ENCODE measurements at places on chromosomes 7 and 10.

GRCh38 chr7:101884671-101885596 is 67.5 kb downstream of the CUX1 start:
- no peak for DNase-seq

- no peak for DNase-seq
Observed at GRCh38 chr10:63145782-63146181, 12.7 kb downstream of the NRBF2 start.

DNA sequence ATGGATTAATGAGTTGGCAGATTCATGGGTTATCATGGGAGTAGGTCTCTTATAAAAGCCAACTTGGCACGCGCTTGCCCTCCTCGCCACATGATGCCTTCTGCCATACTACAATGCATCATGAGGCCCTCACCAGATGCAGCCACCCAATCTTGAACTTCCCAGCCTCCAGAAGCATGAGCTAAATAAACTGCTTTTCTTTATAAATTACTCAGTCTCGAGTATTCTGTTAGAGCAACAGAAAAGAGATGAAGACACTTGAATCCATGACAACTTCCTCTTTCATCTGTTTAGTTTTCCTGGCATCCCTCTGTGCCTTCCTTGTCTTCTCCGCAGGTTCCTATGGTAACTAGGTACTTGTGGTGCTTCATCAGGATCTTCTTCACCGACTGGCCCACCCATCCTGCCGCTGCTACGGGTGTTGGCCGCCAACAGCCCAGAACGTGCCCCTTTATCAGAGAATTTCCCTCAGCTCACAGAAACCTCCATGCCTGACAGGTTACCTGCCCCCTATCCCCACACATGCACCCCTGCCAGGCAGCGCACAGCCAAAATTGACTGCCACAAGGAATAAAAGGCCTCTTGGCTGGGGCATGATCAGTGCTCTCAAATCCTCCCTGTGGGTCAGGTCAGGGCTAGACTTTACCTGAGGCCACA is 28.0 kb upstream of the PPIF start:
- DNase-seq = no peak

DNA sequence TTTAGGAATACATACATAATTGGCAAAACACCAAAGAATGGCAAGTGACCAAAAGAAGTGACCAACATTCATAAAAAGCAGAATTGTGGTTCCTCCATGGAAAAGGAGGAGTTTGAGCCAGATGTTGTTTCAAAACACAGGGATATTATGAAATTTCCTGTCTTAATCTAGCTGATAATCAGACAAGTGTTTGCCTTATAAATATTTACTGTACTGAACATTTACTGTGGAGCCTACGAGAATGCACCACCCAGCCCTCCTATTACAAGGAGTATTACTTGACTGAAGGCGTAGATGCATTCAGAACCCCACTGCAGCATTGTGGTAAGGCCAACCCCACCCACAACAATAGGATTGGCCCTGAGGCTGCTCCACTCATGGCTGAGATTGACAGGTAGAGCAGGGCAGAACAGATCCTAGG is 118.9 kb downstream of the AKR1D1 start:
- DNase-seq = no peak

- no peak for DNase-seq
Observed at GRCh38 chr10:22810643-22811465, 96.5 kb upstream of the PIP4K2A start.

GRCh38 chr7:138257459-138258196 is 181.4 kb downstream of the AKR1D1 start:
- no peak for DNase-seq

DNA sequence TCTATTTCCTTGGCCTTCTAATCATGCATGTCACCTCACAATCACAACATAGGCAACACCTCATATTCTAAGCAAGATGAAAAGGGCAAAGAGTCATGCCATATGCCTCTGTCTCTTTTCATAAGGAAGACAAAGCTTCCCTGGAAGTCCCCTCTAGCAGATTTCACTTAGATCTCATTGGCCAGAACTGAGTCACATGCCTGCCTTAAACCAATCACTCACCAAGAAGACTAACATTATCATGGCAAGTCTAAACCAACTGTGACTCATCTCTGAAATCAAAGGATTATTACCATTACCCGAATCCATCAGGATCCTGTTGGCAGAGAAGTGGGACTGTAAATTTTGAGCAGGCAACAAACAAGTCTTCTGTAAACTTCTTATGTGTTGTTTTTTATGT is 27.8 kb downstream of the CAV1 start:
- DNase-seq = no peak

DNA sequence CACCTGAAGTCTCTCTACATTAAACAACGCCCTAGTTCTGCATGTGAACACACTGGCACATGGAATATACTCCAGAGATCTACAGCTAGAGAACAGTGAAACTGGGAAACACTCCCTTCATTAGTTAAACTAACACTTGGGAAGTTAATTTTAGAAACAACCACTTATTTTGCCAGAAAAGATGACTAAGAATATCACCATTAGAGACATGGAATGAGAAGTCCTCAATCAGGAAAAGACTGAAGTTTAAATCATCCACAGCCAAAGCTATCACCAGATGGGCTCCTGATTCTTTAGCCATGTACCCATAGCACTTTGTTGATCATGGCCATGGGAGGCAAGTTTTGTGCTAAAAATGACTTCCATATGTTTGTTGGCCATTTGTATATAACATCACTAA is 719.5 kb downstream of the KCNMA1 start:
- DNase-seq = no peak

DNA sequence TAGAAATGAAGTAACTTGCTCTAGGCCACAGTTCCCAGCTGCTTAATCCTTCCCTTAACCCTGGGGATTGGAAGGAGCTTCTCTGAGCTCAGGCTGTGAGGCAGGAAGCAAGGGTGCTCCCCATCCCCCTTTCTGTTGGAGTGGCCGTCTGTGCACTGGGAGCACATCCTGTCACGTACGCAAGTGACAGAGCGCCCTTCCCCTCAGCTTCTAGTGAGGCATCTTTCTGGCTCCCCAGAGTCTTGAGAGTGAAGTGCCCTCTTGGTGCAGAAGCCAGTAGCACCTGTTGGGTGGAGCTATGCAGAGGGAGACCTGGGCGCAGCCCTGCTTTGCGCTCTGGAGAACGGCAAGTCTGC is 47.8 kb downstream of the SHH start:
- DNase-seq = no peak

GRCh38 chr10:44008270-44008916 is 359.7 kb upstream of the ZNF32 start:
- no peak for DNase-seq

DNA sequence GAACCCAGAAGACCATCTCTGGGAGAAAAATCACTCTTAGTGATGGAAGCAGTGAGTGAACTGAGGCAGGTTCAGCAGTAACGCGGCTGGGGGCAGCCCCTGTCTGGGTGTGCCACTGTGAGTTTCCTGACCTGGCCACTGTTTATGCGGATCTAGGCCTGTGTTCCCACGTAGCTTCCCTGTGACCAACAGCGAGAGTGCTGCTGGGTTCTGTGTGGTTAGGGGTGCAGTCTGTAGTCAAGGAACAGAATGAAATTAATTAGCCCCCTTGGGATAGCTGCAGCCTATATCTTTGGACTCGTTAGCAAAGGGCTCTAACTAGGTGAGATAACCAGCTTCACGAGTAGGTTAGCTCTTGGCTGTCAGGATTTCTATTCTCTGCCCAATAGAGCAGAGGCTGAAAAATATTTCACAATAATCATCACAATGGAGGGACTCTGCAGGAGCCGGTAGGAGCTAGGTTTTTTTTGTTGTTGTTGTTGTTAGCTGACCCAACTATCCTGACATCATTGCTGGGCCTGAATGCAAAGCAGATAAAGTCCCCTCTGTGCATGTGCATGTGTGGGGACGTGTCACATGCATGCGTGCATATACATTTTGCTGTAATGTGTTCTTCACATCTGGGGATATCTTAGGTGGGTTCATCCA is 164.9 kb downstream of the TMEM178B start:
- DNase-seq = no peak

DNA sequence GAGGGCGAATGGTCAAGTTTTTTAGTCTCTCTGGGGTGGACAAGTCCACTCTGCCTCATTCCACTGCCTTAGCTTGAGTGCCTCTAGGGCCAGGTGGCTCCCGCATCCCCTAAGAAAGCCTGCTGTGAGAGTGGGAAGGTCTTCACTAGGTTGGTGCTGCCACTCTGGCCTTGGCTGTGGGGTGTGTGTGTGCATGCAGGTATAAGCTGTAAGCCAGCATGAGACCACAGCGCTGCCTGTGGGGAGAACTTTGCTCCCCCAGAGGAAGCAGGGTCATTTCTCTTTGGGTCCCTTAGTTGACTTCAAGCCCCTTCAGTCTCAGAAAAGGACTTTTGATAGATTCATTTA is 25.5 kb upstream of the PCBD1 start:
- DNase-seq = no peak

DNA sequence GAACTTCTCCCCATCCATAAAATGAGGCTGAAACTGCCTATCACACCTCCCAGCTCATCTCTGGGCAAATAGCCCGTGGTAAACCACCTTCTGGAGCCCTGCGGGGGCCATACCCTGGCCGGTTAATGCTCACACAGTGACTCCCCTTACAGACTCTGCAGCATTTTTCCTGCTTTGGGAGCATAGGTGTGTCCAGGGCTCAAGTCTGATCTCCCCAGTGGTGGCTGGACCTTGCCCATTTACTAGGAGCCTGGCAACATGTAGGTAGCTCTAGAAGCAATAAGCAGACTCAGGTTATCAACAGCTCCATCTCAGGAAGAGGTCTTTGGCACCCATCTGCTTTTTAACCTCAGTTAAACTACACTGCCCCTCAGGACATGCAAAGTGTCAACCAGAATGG is 5.5 kb upstream of the CDHR1 start:
- no peak for DNase-seq

DNA sequence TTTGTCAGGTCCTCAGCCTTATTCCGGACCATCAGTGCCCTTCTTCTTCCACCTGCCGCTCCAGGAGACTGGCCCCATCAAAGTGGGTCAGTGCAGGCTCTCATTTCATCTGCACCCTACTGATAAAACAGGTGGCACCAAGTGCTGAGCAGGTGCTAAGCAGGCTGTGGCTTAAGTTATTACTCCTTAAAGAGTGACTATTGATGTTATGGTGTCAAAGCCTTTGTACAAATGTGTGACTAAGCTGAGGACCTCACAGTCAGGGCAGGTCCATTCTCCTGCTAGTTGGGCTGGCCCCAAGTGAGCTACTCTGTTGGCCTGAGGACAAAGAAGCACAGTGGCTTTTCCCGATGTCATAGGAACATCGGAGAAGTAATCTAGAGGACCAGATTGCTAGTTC is 11.2 kb upstream of the CALD1 start:
- no peak for DNase-seq

GRCh38 chr7:142798451-142799436 is 28.0 kb downstream of the PRSS2 start:
- DNase-seq = no peak

DNA sequence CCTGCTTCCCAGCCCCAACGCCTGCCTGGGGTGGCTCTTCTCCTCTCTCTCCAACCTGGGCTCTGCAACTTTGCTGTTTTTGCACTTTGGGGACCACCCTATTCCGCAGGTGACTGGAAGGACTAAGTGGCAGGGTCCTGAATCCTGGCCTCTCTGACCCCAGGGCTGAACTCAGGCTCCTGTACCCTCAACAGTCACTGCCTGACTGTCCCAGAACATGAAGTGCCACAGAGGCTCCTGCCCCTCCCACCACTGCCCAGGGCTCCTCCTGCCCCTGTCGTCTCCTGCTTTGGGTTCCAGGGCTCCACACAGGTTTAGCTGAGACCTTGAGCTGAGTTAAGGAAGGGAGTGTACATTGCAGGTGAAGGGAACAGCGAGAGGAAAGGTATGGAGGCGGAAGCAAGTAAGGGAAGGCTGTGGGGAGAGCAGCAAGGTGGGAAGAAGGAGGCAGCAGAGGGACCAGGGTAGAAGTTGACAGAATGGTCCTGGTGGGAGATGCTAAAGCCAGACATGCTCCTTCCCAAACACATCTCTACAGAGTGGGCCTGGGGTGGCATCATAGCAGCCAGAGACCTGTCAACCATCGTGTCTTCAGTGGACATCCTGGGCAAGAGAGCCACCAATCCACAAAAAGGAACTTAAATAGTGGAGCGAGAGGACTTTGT is 5.7 kb upstream of the GRID1 start:
- DNase-seq = no peak

- DNase-seq = no peak
Observed at GRCh38 chr7:31778296-31778695, 91.3 kb downstream of the PPP1R17 start.

DNA sequence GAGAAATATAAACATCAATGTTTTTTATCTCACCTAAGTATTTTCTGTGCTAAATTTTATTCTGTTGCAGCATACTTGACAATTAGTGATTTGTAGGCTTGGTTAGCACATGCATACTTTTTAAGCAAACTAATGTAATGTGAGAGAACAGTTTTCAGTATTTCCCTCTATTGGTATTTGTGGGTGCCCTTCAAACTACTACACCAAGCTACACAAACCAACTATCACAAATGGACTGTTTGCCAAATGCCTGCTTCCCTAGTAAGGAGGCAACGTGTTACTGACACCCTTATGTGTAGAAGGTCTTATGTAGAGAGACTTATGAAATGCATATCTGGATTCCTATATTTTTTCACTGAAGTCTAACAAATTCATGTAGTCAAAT is 98.4 kb upstream of the FZD1 start:
- no peak for DNase-seq

DNA sequence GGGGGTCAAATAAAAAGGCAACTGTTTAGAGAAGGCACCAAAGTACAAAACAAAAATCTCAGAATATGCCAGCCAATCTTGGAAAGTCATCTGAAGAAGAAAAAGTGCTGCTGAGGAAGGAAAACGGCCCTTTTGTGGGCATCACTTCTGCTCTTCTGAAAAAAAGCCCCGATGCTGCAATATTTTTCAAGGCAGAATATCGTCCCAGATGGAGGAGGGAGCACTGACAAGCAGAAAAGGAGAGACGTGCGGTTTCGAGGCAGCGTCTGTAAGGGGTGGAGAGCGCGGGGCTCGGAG is 959 bp upstream of the ATRNL1 start:
- no peak for DNase-seq

- DNase-seq = no peak
Observed at GRCh38 chr7:138248609-138249008, 172.3 kb downstream of the AKR1D1 start.

DNA sequence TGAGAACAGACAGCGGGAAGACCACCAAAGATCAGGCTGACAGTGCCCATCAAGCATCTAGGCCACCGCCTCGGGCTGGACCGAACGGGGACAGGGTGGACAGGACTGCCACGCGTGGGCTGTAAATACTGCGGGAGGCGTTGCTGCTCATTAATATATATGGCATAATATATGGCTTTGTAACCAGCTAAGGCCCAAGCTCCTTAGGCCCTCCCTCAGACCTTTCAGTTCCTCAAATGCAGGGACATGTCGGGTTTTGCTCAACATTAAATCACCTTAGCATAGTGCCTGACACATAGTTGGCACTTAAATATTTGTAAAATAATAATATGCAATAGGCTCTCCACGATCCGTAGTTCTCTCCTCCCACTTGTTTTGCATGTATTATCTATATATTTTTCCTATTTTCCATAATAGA is 402 bp upstream of the TMEM168 start:
- no peak for DNase-seq

GRCh38 chr10:64508029-64508661 is 986.9 kb downstream of the REEP3 start:
- DNase-seq = no peak

Data from stimulated activated CD8-positive, alpha-beta memory T cell treated with anti-CD3 and anti-CD28 coated beads, Interleukin-7, amount 100 ng/mL, for 1 hour (primary cell).